ENCODE measurements at places on chromosomes 5 and 9.

DNA sequence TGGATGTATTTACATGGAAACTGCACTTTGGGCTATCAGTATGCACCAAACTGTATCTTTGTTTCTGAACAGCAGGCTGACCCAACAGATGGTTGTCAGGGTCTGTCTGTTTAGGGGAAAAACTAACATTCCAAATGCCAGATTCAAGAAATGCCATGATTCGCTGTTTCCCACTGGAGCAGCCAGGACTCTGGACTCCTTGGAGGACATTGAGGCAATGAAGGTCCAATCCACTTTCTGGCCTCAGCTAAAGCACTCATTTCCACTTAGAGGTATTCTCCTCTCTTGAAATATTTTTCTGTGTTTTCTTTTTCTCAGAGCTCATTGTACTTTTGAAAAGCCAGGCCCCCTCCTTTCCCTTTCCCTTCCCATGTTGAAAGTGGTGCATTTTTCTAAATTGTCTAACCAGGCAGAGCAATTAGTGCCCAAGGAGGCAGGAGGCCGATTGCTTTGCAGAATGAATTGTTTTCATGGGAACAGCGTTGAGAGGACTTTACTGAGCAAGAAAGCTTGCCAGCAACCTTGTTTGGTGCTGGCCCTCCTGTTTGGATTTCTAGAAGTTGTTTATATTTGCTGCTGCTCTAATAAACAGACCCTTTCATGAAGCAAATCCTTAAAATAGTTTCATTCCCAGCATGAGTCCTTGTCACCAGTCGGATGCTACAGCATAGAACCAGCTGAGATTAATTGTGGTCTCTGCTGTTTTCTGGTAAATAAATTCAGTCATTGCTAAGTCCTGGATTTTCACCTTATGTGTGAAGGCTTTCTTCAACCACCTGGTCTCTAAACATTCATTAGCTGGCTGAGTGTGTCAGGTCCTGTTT lies 132.8 kb upstream of the TAF11L2 start:
- no peak for DNase-seq

GRCh38 chr5:148255456-148255855 lies 13.1 kb upstream of the SPINK13 start:
- no peak for DNase-seq

- DNase-seq = peak; percentile 90
Observed at GRCh38 chr5:43042626-43043399, 2.7 kb upstream of the ANXA2R start.

- no peak for DNase-seq
Observed at GRCh38 chr5:158499892-158500418, 599.8 kb downstream of the EBF1 start.

DNA sequence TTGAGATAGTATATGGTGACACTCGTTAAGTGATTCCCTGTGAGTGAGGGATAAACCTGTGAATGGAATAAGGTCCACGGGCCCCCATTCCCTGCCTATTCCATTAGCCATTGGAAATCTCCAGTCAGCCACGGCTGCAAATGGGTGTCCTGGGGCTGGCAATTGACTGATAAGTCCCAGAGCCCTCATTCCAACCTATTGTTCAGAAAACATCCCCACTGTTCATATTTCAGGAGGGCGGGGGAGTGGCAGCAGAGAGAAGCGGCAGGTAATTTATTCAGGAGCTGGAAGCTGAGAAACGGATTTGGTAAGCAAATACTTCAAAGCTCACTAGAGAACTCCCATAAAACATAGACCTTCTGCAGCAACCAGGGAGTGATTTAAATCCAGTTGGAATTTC lies 42.0 kb downstream of the TMEM174 start:
- no peak for DNase-seq

DNA sequence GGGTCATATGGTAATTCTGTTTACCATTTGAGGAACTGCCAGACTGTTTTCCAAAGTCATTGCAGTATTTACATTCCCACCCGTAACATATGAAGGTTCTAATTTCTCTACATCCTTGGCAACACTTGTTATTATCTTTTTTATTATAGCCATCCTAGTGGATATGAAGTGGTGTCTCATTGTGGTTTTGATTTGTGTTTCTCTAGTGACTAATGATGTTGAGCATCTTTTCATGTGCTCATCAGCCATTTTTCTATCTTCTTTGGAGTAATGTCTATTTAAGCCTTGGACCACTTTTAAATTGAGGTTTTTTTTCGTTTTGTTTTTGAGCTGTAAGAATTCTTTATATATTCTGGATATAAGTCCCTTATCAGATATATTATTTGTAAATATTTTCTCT lies 132.8 kb upstream of the RUSC2 start:
- DNase-seq = no peak

GRCh38 chr9:94911986-94912635 lies 185.6 kb downstream of the AOPEP start:
- DNase-seq = no peak

- DNase-seq = no peak
Observed at GRCh38 chr5:14236757-14237156, 93.6 kb downstream of the TRIO start.

DNA sequence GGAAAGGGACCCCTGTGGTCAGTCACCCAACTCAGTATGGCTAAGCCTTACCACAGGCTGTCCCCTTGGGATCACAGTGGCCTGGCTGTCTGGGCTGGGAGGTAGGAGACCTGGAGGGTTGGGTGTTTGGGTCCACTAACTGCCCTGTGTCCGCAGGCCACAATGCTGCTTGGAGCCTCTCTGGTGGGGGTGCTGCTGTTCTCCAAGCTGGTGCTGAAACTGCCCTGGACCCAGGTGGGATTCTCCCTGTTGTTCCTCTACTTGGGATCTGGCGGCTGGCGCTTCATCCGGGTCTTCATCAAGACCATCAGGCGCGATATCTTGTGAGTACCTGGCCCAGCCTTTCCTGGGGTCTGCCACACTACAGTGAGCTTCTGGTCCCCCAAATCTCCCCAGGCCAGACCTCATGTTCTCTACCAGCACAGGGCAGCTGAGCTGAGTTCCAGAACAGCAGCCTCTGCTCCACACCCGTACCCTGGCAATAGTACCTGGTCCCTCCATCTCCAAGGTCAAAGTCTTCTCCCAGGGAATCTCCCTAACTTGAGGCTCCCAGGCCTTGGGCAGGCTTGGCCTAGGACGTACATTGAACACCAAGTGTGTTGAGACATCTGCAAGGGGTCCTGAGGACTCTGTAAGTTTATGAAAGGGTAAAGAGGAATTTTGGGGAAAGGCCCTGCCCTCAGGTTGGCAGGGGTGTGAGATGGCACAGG lies 2.8 kb downstream of the SLC27A4 start:
- no peak for DNase-seq

DNA sequence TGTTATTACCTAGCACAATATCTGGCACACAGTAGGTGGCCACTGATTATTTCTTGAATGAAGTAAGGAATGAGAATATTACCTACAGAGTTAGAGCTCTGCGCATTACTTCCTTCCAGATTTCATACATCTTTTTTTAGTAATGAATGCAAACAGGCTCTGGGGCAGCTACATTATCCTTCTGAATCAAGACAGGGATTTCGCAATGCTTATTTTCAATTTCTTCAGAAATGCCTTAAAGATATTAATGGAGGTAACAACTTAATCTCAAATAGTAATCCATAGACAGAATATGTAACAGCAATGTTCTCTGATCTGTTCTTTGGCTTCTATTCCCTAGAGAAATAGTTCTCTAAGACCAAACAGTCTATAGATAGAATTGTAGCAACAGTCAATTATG lies 32.6 kb downstream of the CDKN2A start:
- no peak for DNase-seq

DNA sequence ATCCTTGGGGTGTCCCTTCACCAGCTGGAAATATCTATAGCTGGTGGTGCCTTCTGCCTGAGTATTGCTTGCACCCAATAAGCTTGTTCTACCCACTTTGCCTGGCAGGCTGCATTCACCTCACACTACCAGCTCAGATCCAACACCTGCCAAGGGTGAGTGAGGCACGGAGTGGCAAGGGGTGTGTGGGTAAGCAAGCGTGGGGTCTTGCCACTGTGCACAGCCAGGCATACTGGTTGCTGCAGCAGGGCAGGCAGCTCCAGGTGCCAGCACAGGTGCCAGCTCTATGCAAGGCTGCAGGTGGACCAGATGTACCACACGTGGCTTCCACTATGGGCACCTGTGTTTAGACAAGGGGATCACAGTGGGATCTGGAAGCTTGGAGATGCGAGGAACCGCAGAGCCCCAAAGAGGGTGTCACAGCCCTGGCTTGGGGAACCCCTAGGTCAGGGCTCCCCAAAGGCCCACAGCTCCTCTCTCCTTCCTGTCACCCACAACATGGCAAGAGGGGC lies 167.7 kb upstream of the MRPS30 start:
- DNase-seq = no peak

- DNase-seq = no peak
Observed at GRCh38 chr9:2767800-2768677, 50.7 kb downstream of the KCNV2 start.

DNA sequence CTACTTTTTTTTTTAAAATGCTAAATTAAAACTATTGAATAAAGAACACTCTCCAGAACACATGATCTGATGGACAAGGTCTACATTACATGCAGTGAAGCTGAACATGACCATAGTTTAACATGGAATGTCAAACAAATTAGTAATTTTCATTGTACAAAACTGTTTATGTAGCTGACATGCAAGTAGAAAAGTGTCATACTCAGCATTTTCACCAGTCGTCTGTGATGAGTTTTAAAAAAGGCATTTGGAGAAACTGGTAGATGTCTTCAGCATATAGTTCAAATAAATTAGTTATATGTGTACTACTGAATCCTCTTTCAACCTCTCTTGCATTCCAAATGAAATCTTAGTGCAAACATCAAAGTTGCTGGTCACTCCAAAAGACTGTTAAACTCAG lies 301.9 kb downstream of the FER start:
- DNase-seq = no peak

Measured in stimulated activated effector memory CD8-positive, alpha-beta T cell treated with anti-CD3 and anti-CD28 coated beads, Interleukin-12 subunit alpha, Interleukin-12 subunit beta, amount 100 ng/mL, for 72 hours (primary cell).